Effector memory CD4-positive, alpha-beta T cell (primary cell): ENCODE measurements at places on chromosomes 2 and 18.

- DNase-seq: no peak
Measured at GRCh38 chr2:73893764-73894474, 1.1 kb downstream of the ACTG2 start.

DNA sequence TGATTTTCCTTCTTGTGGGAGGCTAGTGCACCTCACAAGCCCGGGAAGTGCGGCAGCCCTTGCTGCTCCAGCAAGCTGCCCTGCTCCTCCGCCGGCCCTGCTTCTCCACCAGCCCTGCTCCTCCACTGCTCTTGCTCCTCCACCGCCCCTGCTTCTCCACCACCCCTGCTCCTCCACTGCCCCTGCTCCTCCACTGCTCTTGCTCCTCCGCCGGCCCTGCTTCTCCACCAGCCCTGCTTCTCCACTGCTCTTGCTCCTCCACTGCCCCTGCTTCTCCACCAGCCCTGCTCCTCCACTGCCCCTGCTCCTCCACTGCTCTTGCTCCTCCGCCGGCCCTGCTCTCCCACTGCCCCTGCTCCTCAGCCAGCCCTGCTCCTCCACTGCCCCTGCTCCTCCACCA, 95.6 kb downstream of the NDUFA10 start:
- no peak for DNase-seq

GRCh38 chr18:40096675-40097074, 1858.4 kb upstream of the PIK3C3 start:
- no peak for DNase-seq

GRCh38 chr18:56869189-56869777, 218.1 kb downstream of the WDR7 start:
- no peak for DNase-seq

GRCh38 chr2:72539071-72539552, 286.7 kb downstream of the EXOC6B start:
- DNase-seq: no peak

DNA sequence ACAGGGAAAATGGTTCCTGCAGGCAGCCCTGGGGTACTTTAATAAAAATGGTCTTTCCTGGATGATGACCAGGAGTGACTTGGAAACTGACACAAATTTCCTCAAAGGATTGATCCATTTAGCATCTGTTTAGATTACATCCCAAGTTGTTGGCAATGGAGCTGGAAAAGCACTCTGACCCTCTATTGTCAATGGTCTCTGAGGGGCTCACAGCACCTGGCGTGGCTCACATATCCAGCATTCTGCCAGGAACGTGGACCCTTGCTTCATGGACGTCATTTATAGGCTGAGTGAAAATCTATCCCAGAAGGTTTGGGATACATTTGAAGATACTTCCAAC, 43.8 kb downstream of the SERTAD2 start:
- DNase-seq: no peak

GRCh38 chr2:202870431-202871299, 901 bp downstream of the ICA1L start:
- peak; percentile 18 for DNase-seq

DNA sequence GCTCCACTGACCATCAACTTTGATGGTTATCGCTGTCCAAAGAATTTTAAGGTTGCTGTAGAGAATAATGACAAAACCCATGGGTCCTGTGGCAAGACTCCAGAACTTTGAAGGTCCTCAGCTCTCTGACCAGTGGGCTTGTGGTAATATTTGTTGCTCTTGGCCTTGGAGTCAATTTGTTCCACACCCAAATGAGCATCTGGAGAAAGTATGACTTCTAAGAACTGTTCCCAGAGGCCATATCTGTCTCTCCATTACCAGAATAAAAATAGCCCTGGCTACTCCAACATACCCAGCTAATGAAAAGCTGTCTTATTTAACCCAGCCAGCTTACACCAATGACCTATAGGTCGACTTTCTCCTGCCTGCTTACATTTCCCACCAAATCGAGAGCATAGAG, 466.4 kb downstream of the MEIS1 start:
- no peak for DNase-seq

GRCh38 chr2:218129458-218130135, 3.8 kb downstream of the CXCR2 start:
- no peak for DNase-seq

DNA sequence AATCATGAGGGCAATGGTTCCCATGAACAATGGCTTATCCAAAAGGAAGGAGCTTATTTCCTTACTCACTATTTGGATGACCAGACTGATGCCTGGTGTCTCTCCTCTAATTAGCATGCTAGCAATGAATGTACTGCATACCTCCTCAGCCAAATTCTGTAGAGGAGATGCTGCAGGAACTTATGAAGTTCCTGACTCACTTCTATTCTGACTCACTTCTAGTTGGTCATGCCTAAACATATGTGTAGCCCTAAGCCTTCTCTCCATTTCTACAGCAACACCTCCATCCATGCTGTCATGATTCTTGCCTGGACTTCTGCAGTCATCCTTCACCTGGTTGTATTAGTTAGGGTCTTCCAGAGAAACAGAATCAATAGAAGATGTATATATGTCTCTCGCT, 59.9 kb upstream of the MRPS9 start:
- DNase-seq: no peak

DNA sequence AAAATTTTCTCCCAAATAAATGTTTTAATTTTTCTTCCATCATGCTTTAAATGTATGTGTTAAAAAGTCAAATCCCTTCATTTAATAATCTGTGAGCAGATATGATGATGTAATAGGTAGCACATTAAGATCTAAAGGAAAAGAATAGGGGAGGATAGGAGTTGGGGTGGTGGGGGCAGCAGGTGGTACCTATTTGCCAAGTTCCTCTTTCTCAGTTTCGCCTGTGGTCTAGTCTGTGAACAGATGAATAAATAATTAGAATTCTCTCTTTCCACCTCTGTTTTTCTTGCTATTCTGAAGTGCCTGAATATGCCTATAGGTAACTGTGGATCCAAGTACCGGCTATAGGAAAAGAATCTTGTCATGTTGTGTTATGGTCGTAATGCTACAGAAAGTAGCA, 152.5 kb downstream of the NRXN1 start:
- no peak for DNase-seq

- DNase-seq: no peak
Measured at GRCh38 chr2:151367571-151367970, 10.2 kb downstream of the TNFAIP6 start.
